HepG2 (cell line): ENCODE measurements at places on chromosomes 6 and 20.

- no peak for DNase-seq
These were observed 22.7 kb downstream of the SAMD3 start for GRCh38 chr6:130200020-130200419.

DNA sequence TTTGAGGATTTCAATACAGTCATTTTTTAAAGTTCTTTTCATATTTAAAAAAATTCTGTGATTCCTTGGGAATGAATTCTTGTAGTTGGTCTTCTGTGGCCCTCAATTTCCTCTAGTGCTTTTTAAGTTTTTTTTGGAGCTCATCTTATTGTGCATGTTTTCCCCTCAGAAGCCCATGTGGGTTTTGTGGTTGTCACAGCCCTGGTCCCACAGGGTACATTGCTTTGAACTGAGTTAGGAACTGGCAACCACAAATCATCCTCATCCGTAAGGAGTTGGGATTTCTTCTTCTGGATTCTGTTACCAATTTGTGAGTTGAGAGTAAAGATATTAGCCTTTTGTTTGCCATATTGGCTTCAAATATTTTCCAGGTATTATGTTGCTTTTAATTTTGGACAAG is 89.9 kb downstream of the AKAP7 start:
- DNase-seq = no peak

GRCh38 chr6:130922922-130923321 is 95.7 kb downstream of the SMLR1 start:
- no peak for DNase-seq

- DNase-seq = no peak
These were observed 593.4 kb downstream of the EYS start for GRCh38 chr6:65113581-65113980.

- DNase-seq = no peak
These were observed 59.0 kb upstream of the HFE start for GRCh38 chr6:26028212-26028745.

DNA sequence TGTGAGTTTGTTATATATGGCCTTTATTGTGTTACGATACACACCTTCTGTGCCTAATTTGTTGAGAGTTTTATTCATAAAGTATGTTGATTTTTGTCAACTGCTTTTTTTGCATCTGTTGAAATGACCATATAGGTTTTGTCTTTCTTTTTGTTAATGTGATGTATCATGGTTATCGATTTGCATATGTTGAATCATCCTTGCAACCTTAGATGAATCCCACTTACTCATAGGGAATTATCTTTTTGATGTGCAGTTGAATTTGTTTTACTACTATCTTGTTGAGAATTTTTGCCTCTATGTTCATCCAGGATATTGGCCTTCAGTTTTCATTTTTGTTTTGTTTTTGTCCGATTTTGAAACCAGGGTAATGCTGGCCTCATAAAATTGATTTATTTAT is 45.7 kb upstream of the TPD52L1 start:
- no peak for DNase-seq

DNA sequence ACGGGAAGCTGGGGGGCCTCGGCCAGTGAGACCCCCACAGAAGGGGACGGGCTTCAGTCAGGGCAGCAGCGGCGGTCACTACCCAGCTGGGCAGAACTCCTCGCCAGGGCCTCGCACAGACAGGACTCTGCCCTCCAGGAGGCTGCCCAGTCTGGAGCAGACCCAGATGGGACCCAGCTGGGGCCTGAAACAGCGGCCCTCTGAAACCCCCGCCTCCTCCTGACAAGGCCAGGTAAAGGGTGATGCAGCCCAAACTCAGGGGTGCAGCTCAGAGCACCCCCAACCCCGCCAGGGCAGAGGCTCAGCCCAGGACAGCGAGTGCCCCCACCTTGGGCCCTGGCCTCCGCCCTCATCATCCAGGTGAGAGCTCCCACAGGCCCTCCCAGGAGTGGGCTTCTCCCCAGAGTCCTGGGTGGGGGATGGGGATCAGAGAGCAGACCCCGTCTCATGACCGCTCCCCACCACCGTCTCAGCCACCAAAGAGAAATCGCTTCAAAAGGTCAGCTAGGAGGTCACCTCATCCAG is 2.2 kb downstream of the EEF1A2 start:
- no peak for DNase-seq

DNA sequence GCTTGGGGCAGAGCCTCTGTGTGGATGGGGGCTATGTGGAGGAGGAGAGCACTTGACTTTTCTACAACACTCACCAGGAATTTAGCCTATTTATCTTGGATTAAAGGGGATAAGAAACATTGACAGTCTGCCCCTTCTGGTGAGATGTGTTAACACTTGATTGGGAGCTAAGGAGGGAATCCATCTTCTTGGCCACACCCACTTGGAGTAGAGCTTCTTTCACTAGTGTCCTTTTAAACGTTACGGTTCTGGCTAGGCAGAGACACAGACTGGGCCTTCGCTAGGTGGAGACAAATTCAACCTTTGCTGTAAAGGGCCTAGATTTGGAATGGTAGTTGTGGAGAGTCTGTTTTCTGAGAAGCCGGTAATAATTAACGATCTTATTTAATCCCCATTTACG is 15.5 kb upstream of the TPBG start:
- no peak for DNase-seq

DNA sequence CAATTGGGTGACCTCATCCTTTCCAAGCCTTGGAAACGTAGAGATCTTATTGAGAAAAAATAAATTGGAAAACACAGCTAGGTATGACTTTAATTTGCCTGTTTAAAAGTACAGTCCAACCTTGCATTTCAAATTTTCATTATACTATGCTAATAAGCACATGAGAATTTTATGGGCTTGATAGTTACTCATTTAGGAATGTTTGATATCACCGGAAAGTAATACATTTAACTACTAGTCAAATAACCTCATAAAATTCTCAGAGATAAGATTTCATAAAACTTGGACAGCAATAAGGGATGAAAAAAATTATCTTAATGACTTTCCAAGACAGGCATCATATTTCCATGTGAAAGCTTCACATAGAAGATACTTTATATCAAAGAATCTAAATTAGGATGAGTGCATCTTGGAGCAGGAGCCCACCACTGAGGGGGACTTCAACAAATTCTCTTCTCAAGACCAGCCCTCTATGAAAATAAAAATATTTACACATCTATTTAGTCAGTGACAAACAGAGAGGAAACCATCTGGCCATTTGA is 236.3 kb downstream of the EPHA7 start:
- no peak for DNase-seq

DNA sequence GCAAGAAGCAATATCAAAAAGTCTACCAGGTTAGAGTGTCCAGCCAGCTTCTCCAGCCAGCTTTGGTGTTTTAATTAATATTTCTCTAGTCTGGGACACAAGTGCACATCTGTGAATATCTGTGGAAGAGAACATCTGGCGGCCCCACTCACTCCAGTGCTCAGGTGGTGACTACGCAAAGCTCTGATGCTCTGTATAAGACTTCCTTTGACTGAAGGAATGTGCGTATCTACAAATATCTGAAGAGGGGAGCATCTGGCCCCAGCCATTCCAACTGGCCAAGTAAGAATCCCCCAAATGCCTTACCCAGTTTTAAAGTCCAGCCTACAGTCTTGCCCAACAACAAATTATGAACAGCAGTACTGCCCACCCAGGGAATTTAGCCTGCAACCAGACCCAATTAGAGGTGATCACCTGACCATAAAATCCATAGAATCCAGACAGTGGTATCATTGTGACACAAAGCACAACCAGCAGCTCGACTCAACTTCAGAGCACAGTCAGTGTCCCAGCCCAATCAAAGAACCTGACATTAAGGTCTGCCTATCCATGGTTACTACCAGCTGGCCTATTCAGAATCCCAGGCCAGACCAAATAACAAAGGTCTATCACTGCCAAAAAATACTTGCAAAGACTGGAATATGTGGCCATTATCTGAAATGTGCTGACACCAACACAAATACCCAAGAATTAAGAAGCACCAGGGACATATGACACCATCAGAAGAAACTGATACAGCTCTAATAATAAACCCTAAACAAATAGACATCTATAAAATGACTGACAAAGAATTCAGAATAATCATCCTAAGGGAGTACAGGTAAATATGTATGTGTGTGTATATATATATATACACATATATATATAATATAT is 76.1 kb upstream of the MANEA start:
- no peak for DNase-seq

- no peak for DNase-seq
These were observed 142.3 kb upstream of the SASH1 start for GRCh38 chr6:148200293-148200692.
